ENCODE measurements at places on chromosomes 2 and 18.

GRCh38 chr2:198441901-198442300 lies 637.5 kb downstream of the PLCL1 start:
- no peak for DNase-seq

GRCh38 chr2:46559261-46559660 lies 79.9 kb downstream of the TMEM247 start:
- DNase-seq: no peak

DNA sequence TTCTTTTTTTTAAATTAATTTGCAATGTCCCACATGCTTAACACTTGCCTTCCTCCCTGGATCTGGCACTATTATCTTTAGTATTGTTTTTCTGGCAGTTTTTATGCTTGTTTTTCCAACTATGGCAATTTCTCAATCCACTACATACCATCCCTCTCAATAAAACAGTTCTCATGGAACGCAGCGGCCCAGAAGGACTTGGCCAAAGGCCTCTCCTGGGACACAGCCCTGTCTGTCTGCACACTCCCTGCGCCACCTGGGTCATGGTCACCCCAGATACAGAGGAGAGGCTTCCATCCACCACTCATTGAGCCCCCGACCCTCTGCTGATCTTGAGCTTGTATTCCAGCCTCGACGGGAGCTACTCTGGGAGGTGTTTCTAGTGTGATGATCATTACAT lies 91.2 kb downstream of the TWIST2 start:
- DNase-seq: no peak

- DNase-seq: no peak
These were observed 60.5 kb upstream of the ZNG1B start for GRCh38 chr2:113376913-113377445.

- DNase-seq: no peak
These were observed 76.1 kb downstream of the SCG2 start for GRCh38 chr2:223526106-223526505.

GRCh38 chr2:96913398-96914202 lies 43.7 kb upstream of the SEMA4C start:
- DNase-seq: no peak

GRCh38 chr2:237636578-237636977 lies 9.2 kb downstream of the LRRFIP1 start:
- no peak for DNase-seq

DNA sequence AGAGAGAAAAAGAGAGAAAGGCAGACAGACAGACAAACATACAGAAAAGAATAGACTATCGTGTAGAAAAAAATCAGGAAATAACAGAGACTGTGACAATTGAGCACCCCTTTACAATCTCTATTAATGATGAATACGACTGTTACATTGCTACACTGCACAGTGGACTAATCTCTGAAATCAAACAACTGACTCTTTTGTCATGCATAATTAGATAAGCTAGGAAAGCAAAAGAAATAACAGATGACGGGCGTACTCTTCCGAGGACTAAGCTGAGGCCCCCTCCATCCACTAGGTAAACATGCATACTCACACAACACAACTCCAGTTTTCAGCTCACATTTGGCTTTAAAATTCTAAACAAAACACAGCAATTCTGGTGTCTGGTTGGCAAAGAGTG lies 267.0 kb downstream of the NOL4 start:
- no peak for DNase-seq

- no peak for DNase-seq
These were observed 1.9 kb upstream of the IL36RN start for GRCh38 chr2:113057117-113057516.

- no peak for DNase-seq
These were observed 465.8 kb upstream of the MEIS1 start for GRCh38 chr2:65969161-65969560.

- DNase-seq: no peak
These were observed 7.9 kb upstream of the DGKD start for GRCh38 chr2:233346376-233346775.

DNA sequence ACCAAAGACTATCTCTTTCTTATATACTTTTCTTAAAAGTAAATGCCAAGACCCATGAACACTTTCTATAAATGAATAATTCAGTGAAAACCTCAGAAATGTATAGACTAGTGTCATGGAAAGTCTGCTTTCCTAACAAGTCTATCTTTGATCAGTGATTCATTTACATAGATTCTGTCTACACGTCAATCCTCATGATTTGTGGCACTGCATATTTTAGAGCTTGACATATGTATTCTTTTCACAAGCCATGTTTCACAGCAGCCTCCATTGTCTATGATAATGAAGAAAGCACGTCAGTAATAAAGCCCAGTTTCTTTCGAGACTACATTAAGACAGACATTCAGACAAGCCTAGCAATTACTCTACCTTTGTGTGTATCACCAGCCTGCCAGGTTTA lies 486.6 kb downstream of the IRS1 start:
- DNase-seq: no peak

- DNase-seq: no peak
These were observed 13.4 kb downstream of the DOK1 start for GRCh38 chr2:74567881-74568280.

DNA sequence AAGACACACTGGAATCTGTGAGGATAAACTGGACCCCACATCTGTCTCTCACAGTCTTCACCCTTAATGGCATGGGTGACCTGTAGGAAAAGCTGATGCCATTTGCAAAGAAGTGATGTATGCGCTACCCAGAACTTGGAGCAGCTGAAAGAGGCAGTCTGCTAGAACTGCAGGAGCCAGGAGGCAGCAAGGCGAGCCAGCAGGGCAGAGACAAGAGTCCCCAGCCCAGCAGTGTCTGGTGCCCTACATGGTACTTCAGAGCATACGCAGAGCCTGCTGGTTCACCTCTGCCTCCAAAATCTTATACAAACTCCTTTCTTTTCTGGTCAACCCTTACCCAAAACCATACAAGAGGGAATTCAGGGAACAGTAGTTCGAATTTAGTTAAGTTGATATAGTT lies 683.1 kb upstream of the RAB6C start:
- DNase-seq: no peak

- no peak for DNase-seq
These were observed 607.0 kb downstream of the RNF144A start for GRCh38 chr2:7524195-7524594.

GRCh38 chr2:74767618-74768017 lies 66.3 kb upstream of the HK2 start:
- no peak for DNase-seq

DNA sequence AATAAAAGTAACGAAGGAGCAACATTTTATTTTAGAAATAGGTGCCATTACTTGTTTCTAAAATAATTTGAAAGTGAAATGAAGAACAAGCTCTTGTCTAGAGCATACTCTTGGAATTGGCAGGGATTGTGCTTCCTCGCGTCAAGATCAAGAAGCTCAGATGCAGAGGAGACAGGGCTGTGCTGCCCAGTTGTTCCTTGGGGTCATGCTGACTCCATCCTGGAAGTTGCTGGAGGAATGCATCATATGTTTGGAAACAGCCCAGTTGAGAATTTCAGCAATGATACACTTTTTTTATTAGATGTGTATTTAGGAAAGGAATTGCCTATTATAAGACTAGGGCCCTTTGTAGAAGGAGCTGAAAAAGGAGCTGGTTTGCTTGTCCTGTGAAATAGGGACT lies 17.2 kb downstream of the LTBP1 start:
- DNase-seq: no peak

GRCh38 chr18:7021994-7022840 lies 95.4 kb downstream of the LAMA1 start:
- DNase-seq: no peak

GRCh38 chr2:122132147-122132691 lies 376.8 kb downstream of the TSN start:
- DNase-seq: no peak

DNA sequence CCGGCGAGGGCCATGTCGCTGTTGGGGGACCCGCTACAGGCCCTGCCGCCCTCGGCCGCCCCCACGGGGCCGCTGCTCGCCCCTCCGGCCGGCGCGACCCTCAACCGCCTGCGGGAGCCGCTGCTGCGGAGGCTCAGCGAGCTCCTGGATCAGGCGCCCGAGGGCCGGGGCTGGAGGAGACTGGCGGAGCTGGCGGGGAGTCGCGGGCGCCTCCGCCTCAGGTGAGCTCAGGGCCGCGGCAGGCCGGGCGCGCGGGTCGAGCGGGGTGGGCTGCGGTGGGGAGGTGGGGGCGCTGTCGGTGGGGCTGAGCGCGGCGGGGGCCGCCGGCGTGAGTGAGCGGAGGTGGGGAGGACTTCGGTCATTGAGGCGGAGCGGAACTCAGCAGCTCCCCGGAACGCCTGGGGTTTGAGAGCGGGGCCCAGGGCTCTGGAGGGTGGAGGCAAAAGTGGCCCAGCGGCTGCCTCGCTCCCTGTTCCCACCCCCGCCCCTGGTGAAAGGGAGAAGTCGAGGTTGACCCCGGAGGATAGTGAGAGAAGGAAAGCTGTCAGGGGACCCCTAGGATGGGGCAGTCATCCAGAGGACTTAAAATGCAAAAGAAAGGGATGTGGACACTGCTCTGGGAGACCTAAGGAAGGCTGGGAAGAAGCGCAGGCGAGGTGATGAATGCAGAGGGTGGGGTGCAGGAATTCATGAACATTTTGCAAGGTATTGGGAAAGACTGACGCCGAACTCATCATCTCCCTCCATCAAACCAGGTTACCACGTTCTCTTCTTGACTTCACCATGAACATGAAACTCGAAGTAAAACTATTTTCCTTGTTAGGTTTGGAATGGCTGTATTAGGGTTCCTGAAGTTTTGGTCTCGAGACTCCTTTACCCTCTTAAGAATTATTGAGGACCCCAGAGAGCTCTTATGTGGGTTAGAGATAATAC lies 633 bp downstream of the MALT1 start:
- peak; percentile 20 for DNase-seq

DNA sequence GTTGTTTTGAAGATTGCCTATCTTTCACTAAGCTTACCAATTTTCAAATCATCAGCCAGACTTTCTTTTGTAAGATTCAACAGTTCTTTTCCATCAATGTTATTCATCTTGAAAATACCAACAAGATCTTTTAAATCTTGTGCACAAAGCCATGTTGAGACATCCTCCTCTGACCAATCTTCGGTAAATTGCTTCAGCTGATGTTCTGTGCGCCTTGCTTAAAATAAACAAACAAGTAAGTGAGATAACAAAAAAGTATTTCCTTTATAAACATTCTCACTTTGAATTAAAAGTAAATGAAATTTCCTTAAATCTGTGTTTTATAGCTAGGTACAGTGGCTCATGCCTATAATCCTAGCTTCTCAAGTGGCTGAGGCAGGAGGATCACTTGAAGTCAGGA lies 30.3 kb downstream of the WDSUB1 start:
- DNase-seq: no peak

GRCh38 chr2:156325688-156326525 lies 6.6 kb downstream of the NR4A2 start:
- no peak for DNase-seq

- no peak for DNase-seq
These were observed 251.3 kb downstream of the PLCL1 start for GRCh38 chr2:198055716-198056115.

GRCh38 chr2:219634951-219635751 lies 7.7 kb downstream of the SLC4A3 start:
- DNase-seq: no peak

All from hippocampal formation (tissue), 2 donors.